ENCODE measurements at places on chromosomes 4 and X.

DNA sequence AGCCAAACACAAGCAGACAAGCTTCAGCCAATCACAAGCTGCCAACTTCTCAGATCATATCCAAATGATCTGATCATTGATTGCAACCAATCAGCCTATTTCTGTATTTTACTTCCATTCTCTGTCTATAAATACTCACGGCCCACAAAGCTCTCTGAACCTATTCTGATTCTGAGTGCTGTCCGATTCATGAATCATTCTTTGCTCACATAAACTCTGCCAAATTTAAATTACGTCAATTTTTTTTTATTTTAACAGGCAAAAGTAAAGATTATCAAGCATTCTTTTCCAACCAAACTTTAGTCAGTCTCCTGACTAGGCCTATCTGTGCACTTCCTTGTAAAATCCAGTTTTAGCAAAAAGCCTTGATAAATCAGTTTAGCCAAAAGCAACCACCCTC lies 1.8 kb upstream of the TCEANC start:
- DNase-seq: no peak

DNA sequence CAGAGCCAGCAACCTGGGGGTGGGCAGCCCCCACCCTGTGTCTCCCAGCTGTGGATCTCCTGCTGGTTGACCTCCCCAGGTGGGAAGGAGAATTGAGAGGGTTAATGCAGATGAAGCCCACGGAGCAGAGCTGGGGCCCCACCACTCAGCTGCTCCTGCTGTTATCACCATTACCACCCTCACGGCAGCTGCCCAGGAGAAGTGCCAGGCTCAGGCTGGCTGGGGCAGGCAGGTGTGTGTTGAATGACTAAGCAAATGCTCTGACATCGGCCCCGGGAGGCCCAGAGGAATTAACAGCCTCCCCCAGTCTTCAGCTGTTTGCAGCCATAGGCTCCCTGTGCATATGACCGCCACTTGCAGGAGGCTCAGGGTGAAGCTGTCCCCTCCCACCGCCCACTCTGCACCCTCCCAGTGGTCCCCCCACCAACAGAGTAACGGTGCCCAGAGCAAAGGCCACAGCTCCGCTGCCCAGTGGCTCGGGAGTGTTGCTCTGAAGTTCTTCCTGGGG lies 133.8 kb downstream of the CPZ start:
- no peak for DNase-seq

GRCh38 chr4:54661169-54661568 lies 3.4 kb downstream of the KIT start:
- DNase-seq: no peak

GRCh38 chr4:113556382-113557134 lies 205.0 kb downstream of the CAMK2D start:
- no peak for DNase-seq

GRCh38 chr4:13413729-13414437 lies 70.3 kb downstream of the RAB28 start:
- no peak for DNase-seq

DNA sequence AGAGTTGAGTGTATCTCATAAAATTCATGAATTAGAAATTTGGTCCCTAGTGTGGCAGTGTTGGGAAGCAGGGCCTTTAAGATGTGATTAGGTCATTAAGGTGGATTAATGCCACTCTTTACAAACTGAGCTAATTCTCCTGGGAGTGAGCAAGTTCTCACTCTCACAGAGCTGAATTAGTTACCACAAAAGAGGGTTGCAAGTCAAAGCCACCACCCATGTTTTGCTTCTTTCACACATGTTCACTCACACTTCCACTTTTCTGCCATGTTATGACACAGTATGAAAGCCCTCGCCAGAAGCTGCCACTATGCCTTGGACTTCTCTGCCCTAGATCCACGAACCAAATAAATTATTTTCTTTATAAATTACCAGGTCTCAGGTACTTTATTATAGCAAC lies 332.1 kb downstream of the ARAP2 start:
- no peak for DNase-seq

GRCh38 chrX:41236629-41237028 lies 97.3 kb upstream of the DDX3X start:
- no peak for DNase-seq

GRCh38 chr4:110680265-110680664 lies 57.4 kb upstream of the PITX2 start:
- no peak for DNase-seq

GRCh38 chrX:71301195-71301924 lies at the start of gene ITGB1BP2:
TSS of gene ITGB1BP2 (plus strand) at chrX:71301750. CDS start at chrX:71301807, 57 bp downstream.
- no peak for DNase-seq

DNA sequence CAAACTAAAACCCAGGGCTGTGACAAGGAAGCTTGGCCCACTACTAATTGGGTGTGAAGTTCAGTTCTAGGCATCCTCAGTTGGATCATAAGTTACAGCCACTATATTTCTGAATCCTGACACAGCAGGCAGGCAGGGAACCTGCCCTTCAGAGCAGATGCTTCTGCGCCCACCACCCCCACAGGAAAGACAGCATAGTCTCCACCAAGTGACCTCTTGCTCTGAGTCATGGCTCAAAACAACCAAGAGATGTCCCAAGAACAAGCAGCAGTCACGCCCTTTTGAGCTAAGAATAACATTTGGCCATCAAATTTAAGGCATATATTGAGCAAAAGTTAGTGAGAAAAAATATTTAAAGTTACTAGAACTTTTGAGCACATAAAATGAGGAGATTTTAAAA lies 170.7 kb upstream of the SMARCAD1 start:
- no peak for DNase-seq

DNA sequence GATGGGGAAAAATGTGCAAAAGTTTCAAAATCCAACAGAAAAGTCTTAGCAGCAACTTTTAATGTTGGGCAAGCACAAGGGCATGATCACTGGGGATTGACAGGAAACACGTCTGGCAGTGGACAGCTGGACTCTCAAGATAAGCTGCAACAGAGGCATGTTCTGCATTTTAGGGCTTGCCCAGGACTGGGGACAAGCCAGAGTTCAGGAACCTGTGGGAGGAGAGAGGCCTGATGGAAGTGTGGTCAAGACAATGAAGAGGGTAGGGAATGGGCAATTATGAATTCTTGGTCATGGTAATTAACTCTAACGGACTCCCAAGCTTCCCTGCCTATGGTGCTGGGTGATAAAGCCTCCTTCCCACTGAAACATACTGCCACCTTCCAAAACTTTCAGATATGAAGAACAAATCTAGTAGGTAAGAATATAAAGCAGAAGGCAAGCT lies 48.4 kb downstream of the ANXA3 start:
- DNase-seq: no peak

- DNase-seq: no peak
Measured at GRCh38 chr4:38949411-38950051, 81.9 kb downstream of the FAM114A1 start.

DNA sequence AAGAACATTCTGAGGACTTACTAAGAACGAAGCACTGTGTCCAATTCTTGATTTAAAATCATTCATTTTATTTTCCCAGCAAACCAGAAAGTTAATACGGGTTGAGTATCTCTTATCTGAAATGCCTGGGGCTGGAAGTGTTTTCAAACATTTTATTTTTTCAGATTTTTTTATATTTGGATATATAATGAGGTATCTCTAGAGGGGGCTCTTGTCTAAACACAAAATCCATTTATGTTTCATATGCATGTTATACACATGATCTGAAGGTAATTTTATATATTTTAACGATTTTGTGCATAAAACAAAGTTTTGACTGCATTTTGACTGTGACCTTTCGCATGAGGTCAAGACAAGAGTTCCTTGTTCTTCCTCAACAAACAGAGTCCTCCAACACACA lies 320.9 kb downstream of the ASMT start:
- no peak for DNase-seq

DNA sequence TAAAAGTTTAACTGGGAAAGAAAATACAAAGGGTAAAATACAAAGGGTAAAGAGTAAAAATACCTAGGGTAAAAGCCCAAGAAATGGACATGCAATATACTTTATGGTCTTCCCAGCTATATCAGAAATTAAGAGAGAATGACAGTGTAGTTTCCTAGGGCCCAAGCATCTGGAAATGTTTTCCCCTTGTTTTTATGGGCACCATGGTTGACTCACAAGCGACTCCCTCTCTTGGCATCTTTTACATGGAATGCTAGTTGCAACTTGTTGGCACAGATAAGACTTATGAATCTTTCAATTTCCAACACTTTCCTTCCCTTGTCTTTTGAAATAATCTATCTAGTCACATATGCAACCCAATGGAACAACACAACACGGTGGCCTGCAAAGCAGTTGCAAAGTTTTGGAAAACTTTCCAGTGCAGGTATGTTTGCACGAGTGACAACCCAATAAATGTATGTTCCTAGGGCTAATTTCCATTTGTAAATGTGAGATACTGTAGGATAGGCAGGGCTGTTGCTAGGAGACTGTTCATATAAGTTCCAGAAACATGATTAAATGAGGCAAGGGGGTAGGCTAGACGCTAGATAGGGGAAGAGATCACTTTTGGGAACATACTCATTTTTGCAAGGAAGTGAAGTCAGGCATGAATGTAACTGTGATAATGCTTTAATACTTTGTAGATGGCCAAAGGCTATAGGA lies 36.4 kb upstream of the CWH43 start:
- no peak for DNase-seq

DNA sequence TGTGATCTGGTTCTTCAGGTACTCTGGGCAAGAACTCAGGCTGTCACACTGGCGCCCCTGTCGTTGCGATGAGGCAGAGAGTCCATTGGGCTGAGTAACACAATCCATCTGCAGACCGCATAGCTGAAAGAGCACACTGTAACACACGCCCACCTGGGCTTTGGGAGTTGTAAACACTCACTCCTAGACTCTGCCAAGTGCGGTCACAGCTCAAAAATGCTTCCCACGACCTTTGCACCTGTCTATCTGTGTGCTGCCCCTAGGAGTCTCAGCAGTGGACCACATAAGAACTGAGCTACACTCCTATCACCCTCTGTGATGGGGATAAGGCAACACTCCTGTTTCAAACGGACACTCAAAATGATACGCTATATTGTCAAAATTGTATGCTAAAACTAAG lies 2028.3 kb downstream of the PCDH7 start:
- DNase-seq: no peak

GRCh38 chr4:128615197-128615596 lies 194.3 kb upstream of the JADE1 start:
- no peak for DNase-seq

GRCh38 chrX:29024871-29025270 lies 437.6 kb downstream of the IL1RAPL1 start:
- DNase-seq: no peak

DNA sequence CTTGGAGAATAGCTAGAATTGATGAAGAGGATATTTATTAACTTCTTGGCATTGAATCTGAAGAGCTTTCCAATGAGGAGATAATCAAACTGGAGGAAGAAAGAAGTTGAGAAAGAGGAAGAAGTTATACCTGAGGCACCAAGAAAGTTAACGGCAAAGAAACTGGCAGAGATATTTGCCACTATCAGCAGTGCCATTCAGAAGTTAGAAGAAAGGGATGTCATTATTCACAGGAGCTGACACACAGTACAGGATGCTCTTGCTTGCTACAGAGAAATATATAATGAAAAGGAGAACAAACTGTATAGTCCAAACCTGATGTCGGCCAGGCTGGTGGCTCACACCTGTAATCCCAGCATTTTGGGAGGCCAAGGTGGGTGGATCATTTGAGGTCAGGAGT lies 64.5 kb downstream of the MCUB start:
- no peak for DNase-seq

- no peak for DNase-seq
Measured at GRCh38 chr4:34516524-34516923, 1727.8 kb downstream of the ARAP2 start.

- no peak for DNase-seq
Measured at GRCh38 chr4:56626963-56627362, 54.1 kb downstream of the HOPX start.

DNA sequence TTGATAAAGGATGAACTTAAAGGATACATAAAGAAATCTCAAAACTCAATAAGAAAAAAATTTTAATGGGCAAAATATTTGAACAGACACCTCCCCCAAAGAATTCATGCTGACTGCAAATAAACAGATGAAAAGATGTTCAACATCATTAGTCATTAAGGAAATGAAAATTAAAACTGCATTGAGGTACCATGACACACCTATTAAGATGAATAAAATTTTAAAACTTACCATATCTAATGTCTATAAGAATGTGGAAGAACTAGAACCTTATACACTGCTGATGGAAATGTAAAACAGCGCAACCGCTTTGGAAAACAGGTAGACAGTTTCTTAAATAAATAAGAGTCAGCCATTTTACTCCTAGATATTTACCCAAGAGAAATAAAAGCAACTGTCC lies 266.8 kb upstream of the TET2 start:
- no peak for DNase-seq

DNA sequence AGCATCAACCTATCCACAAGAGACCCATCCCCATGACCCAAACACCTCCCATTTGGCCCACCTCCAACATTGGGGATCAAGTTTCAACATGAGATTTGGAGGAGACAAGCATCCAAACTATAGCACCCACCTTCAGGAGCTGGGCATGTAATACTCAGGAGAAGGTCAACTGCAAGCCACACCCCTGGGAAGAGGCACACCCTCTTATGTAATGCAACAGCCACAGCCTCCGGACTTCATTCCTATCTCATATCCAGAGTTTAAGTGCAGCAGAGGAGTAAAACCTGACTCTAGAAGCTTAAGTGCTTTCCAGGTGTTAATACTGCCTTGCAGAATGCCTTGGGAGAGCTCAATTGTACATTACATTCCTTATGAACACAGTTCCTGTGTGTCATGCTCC lies 197.4 kb downstream of the PTTG2 start:
- no peak for DNase-seq

DNA sequence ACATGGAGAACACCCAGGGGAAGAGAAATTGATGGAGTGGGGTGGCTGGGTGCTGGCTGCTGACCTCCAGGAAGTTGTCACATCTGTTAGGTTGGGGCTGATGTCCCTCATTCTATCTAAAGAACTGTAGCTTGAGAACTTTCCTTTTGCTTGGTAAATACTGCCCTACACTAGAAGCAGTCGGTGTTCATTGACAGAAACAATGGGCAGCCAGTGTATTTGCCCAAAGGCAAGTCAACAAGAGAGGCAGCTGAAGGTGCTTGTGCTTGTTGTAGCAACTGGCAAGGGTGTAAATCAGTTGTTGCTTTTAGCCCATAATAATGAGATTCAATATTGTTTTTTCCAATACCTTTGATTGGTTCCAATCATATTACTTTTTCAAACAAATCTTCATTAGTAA lies 956 bp downstream of the TMEM154 start:
- no peak for DNase-seq

- no peak for DNase-seq
Measured at GRCh38 chrX:11347300-11347699, 54.1 kb downstream of the AMELX start.

GRCh38 chr4:183405303-183405702 lies 39.1 kb upstream of the CDKN2AIP start:
- DNase-seq: no peak

GRCh38 chrX:38221391-38221929 lies 789 bp upstream of the SRPX start:
- no peak for DNase-seq

GRCh38 chr4:149955780-149956390 lies 122.4 kb upstream of the DCLK2 start:
- DNase-seq: no peak

DNA sequence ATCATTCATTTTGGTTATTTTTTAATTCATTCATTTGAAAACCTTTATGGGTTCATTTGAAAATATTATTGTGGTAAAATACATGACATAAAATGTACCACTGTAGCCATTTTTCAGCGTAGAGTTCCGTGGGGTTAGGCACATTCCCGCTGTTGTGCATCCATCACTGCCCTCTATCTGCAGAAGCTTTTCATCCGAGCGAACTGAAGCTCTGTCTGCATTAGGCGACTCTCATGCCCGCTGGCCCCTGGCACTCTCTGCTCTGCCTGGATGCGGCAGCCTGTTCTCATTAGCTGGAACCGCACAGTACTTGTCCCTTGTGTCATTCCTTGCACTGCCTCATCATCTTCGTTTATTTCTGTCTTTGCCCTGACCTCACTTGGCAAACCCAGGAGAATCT lies 17.5 kb downstream of the CFAP99 start:
- DNase-seq: no peak
